ENCODE measurements at places on chromosomes 2 and 18.

GRCh38 chr2:233424154-233424951 is 70.1 kb downstream of the DGKD start:
- no peak for DNase-seq

DNA sequence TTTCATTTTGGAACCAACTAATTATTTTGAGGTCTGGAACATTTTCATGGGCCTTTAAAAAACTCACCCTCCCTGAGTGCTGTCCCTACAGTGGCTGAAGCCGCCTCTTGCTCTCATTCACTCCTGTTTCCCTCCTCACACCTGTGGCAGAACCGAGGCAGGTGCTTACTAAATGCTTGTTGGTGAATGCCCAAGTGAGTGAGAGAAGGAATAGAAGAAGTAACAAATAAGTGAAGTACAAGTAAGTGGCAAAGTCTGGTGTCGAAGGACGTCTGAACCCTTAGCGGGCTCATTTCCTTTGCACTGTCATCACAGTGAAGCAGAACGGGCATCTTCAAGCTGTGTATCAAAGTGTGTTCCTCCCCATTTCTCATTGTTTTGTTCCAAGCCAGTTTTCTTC is 135.2 kb downstream of the RHBDD1 start:
- no peak for DNase-seq

- no peak for DNase-seq
These were observed 3.7 kb upstream of the OTX1 start for GRCh38 chr2:63046961-63047320.

GRCh38 chr2:164522561-164522981 is 98.7 kb downstream of the GRB14 start:
- no peak for DNase-seq

- DNase-seq = no peak
These were observed 43.5 kb downstream of the COX7A2L start for GRCh38 chr2:42317486-42317885.

DNA sequence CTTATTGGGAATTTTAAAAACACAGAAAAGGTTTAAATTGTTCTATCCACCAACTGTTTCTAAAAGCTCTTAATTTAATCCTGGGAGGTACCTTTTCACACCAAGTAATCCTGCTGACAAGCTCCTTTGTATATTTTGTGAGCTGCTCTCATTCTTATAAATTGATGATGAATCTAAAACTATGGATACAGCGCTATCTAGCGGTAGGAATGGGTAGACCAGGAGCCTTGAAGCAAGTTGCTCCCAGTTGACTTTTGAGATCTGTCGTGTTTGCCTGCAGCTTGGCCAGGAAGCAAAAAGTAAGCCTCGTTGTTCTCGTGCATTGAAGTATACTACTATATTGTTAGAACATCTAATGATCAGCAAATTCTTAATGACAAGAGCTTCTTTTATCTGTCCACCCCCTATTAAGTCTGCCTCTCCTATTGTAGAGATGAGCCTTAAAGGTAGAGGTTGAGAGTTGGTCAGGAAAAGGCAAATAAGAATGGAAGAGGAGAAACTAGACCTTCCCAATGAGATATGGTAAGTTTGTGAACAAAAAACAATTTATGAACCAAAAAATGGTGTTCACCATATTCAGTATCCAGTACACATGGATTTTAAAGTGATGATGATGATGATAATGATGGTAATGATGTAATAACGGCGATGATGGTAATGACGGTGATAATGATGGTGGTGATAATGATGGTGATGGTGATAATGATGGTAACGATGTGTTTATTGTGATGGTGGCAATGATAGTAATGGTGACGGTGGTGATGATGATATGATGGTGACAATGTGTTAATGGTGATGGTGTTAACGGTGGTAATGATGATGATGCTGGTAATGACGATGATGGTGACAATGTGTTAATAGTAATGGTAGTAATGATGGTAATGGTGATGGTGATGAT is 212.1 kb upstream of the NCKAP5 start:
- DNase-seq = no peak

Data from effector CD8-positive, alpha-beta T cell (primary cell).